ENCODE measurements at places on chromosomes 11 and 22.

DNA sequence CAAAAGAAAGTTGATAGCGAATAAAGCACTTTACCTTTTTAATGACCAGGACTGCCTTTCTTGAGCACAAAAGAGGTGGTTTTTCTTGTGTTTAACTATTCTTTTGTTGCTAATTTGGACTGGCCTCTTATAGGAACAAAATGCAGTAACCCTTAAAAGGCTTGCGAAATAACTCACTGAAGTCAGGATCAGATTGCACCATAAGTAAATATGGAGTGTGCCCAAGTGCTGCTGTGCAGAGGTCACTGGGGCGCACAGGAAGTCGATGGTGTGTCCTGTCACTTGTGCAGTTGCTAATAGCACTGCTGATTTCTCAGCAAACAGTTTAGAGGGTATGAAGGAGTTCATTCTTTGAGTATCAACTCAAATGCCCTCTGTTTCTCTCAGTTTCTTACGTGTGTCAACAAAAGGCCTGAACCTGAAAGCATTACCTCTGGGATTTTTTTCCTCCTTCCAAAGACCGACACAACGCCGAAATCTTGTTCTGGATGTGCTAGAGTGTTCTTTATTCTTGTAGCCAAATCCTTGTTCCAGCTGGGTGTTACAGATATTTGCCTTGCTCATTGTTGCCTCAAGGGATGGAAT, 71.3 kb downstream of the ATXN10 start:
- DNase-seq = no peak

GRCh38 chr11:62882788-62883501, 2.2 kb downstream of the SLC3A2 start:
- no peak for DNase-seq

DNA sequence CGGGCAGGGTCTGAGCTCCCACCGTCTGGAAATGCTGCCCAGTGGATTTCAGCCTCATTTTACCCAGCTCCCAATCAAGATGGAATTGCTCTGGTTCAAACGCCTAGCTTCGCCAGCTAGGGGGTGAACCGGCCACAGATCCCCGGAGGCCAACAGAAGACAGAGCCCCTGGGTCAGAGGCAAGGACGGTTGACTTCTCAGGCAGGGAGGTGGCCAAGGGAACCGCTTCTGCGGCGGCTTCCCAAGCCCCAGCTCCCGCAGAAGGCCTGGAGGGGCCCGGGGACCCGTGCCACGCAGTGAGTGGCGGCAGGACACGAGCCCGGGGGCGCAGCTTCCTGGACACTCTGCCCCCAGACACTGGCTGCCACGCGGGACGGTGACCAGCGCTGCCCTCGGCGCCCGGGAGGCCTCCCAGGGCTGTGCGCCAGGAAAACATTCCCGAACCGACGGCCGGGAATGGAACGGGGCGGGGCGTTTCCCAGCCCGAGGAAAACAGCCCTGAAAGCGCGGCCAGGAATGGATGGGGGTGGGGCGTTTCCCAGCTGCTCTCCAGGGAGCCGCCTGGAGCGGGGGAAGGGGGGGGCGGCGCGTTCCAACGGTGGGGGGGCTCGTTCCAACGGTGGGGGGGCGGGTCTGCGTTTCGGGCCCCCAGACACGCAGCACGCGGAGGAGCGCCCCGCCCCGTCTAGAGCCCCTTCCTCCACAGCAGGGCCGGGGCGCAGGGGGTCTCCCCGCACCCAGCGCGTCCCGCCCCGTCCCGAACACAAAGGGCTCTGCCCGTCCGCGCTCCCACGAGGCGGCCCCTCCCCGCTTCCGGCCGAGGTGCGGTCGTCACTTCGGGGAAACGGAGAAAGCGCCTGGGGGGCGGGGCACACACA, 13.5 kb upstream of the B4GALNT4 start:
- DNase-seq = peak; percentile 93

DNA sequence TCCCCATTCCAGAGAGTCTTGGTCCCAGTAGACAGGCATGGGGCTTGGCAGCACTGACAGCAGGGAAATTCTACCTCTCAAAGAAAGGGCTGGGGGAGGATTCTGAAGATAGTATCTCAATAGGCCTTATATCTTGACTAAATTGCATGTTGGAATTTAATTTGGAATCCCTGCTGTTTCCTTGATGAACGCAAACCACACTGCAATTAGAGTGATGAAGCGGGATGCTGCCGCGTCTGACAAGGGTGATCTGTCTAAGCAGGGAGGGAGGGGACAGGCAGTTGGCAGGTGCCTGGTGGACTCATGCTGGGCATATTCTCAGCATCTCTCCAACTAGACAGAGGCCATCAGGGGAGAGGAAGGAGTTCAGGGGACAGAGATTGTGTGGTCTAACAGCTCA, 48.4 kb downstream of the COMMD9 start:
- no peak for DNase-seq

DNA sequence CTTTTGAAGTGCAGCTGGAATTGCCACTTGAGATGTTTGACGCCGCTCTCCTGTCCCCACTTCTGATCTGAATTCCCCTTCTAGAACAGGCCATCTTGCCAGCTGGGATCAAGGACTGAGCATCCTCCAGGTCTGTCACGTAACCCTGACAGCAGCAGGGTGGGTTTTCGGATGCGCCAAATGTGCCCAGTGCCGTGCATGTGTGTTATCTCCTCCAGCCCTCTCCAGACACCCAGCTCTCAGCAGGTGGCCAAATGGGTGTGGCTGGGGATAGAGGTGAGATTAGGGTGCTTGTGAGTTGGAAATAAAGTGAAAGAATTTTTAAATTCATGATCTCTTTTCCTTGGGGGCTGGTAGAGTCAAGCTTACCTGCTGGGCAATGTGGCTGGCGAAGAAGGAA, 3.3 kb downstream of the OSBP2 start:
- DNase-seq = no peak

- peak; percentile 28 for DNase-seq
Measured at GRCh38 chr11:94183886-94184264, 55.2 kb downstream of the PANX1 start.

DNA sequence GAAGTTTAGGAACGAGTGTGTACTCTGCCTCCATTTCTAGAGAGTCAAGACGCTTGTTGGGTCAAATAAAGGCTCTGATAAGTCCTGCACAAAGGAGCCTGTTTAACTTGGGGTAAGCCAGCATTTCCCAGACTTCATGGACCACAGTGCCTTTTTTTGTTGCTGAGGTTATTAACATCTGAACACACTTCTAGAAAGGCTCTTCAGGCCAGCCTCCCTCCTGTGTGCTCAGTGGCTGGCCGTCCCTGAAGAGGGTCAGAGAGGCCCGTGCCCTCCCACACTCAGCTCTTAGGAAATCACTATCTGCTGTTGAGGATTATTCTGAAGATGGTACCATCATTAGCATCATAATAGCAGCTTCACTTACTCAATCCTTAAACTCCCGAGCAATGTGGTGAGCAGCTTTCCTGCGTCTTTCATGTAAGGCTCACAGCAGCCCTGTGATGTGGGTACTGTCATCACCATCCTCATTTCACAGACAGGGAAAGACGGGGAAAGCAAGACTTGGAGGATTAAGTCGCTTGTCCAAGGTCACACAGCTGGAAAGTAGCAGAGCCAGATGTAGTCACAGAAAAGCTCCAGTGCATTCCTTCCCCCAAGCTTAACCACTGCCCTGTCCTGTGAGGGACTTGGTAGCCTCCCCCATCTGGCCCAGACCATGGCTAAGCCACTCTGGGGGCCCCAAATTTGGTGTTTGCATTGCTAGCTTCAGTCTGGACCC, 71.3 kb downstream of the TSPAN18 start:
- no peak for DNase-seq

GRCh38 chr11:61477727-61478148, 30.8 kb upstream of the LRRC10B start:
- peak; percentile 53 for DNase-seq

DNA sequence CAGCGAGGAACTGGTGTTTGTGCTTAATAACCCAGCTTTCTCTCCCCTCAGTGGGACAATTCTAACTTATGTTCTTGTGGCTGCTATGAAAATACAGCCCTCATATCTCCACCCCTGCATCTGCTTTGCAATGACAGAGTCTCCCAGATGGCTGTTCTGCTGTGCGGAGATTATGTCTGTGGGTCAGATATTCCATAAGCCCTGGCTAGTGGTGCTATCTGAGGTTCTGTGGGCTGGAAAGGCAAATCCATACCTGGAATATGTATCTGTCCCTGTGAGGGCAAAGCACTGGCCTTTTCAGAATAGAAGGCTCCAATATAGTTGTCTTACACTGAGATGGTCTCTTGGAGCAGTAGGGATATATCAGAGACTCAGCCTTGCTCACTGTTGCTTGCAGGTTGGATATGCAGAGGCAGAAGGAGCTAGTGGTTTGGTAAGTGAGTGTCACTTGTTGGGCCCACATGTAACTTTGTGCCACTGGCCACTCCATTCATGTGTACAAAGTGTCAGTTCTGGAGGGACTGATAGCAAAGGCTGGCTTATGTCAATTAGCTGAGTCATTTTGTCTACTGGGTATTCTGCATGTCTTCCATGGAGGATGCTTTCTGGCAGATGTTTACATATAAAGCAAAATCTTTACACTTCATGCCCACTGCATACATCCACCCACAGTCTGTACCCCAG, 246.6 kb downstream of the FAM76B start:
- DNase-seq = no peak

DNA sequence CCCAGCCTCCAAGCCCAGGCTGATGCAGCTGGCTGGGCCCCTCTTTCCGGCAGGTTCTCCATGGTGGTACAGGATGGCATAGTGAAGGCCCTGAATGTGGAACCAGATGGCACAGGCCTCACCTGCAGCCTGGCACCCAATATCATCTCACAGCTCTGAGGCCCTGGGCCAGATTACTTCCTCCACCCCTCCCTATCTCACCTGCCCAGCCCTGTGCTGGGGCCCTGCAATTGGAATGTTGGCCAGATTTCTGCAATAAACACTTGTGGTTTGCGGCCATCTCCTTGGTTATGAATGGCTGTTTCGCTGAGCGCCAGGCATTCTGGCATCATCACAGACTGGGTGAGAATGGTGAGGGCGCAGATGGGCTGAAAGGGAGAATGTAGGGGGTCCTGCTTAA, 3.6 kb downstream of the PRDX5 start:
- no peak for DNase-seq

- no peak for DNase-seq
Measured at GRCh38 chr11:76212086-76213035, 6.1 kb upstream of the WNT11 start.

- no peak for DNase-seq
Measured at GRCh38 chr11:17736930-17737817, 2.6 kb downstream of the KCNC1 start.

- peak; percentile 64 for DNase-seq
Measured at GRCh38 chr22:26592421-26592891, 2.5 kb upstream of the TPST2 start.

- DNase-seq = no peak
Measured at GRCh38 chr11:95358511-95359340, 127.7 kb upstream of the SESN3 start.

DNA sequence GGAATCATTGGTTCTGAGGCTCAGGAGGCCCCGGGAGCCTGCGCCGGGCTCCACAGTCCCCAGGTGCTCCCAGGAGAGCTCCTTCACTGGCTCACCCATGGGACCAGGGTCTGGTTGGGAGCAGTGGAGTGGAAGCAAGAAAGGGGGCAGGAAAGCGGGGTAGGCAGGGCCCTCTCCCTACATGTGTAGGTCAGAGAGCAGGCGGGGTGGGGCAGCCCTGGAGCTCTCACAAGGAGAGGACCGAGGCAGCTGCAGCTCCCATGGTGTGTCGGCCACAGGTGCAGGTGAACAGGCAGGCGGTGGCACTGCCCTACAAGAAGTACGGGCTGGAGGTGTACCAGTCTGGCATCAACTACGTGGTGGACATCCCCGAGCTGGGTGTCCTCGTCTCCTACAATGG, 28.3 kb downstream of the MUC2 start:
- no peak for DNase-seq
